ENCODE measurements at places on chromosomes 7 and 10. TPM values are rescaled to one million over a fixed set of nuclear protein-coding genes. Genes with fewer than 3 reads are reported as not detected.

Gene ZNF488
- polyA plus RNA-seq, result 3.6 TPM

Gene FAM221A
- 2.5 TPM for polyA plus RNA-seq

Gene PHKG1
- 55.4 TPM for polyA plus RNA-seq

Gene SPDYE2
- 14.8 TPM for polyA plus RNA-seq

Gene CREM
- polyA plus RNA-seq, result 46.0 TPM

Gene LEP
- 0.05 TPM for polyA plus RNA-seq

Gene PPP1R17
- not detected for polyA plus RNA-seq

Gene STEAP1B
- 1.8 TPM for polyA plus RNA-seq
